H1 (cell line): ENCODE measurements at places on chromosomes 5 and 9.

DNA sequence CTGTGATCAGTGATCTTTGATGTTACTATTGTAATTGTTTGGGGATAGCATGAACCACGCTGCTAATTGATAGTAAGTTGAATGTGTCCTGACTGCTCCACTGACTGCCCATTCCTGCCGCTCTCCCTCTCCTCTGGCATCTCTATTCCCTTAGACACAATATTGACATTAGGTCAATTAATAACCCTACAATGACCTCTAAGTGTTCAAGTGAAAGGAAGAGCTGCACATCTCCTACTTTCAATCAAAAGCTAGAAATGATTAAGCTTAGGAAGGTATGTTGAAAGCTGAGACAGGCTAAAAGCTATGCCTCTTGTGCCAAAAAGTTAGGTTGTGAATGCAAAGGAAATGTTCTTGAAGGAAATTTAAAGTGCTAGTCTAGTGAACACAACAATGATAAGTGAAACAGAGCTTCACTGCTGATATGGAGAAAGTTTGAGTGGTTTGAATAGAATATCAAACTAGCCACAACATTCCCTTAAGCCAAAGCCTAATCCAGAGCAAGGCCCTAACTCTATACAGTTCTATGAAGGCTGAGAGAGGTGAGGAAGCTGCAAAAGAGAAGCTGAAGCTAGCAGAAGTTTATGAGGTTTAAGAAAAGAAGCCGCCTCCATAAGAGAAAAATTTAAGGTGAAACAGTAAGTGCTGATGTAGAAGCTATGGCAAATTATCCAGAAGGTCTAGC, 12.9 kb downstream of the CLINT1 start:
- no peak for DNase-seq

GRCh38 chr5:118405650-118406061, 582.7 kb downstream of the DTWD2 start:
- DNase-seq: no peak

DNA sequence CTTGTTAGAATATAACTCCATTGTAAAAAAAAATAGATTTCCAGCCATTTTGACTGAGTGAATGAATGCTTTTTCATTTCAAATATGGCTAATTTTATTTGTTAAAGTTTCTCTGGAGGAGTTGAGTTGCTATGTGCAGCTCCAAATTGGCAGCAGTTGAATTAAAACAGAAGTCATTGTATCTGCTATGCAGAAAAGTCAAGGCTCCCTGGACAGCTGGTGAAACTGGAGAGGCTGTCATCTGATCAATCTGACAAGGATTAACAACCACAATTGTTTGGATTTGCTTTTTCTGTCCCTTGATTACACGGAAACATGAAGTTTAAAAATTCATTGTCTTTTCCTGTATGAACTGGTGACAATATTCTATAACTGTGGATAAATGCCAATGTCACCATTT, 713.9 kb downstream of the EFNA5 start:
- DNase-seq: no peak

DNA sequence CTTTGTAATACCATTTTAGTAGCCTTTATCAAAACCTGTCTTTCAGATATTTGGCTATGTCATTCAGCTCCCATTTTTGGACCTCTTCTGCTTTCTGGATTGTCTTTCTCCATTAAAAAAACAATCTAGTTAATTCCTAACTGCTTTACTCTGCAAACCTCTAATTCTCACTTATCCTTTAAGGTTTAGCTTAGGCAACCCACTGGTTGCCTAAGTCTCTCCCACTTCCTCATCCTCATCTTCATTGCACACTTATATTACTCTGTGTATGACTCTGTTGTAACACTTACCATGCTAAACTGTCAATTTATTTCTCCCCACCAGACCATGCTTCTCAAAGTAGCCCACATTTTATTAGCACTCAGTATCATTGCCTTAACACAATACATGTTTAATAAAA, 205.0 kb upstream of the DMRTA1 start:
- DNase-seq: no peak

- DNase-seq: no peak
Observed at GRCh38 chr5:2783223-2783622, 31.7 kb upstream of the IRX2 start.

- DNase-seq: no peak
Observed at GRCh38 chr5:100970646-100971255, 67.7 kb upstream of the ST8SIA4 start.

DNA sequence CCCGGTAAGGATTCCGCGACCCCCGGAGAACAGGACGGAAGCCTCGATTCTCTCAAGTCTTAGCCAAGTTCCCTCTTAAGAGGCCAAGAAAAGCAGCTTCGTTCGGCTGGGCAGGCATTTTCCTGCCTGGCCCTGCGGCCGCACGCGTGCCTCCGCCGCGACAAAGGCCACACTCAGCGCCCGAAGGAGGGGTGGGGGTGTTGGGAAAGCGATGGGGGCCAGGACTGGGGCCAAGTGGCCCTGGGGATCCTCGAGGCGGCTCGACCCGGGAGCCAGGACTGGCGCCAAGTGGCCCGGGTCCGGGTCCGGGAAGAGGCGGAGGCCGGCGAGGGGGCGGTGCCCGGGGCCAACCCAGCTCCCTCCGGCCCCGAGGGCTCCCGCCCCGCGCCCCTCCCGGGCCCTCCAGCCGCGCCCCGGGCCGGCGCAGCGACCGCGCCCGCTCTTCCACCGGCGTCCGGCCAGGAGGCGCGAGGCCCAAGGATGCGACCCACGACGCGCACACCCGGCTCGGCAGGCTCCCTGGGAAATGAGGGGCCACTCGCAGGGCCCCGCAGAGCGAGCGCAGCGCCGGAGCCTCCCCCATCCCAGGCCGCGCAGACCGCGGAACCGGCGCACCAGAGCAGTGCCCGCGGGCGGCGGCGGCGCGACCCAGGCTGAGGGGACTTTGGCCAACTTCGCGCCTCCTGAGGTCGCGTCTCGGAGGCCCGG, 756 bp downstream of the VAV2 start:
- no peak for DNase-seq
